Ovary (tissue), 10 donors: ENCODE measurements at places on chromosomes 11 and 22. TPM values are rescaled to one million over a fixed set of nuclear protein-coding genes. Genes with fewer than 3 reads are reported as not detected.
A peak's percentile ranks its signal among the peaks of the same experiment; 100 is the strongest.

DNA sequence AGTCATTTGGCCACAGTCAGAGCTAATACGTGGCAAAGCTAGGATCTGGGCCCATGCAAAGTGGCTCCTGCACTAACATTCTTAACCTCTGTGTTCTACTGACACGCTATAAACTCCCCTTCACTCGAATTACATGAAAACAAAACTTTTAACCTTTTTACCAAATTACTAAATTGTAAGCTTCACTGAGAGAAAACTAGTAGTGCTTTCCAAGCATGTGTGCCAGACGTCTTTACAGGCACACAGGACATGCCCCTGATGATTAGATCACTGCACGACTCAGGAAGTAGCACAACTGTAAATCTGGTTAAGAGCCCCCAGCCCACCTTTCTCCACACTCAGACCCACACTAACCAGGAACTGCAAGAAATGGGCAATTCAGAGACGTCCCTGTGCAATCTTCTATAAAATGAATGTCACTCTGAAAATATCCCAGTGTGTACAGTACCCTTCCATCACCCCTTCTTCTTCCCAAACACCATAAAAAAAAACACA, 16.1 kb downstream of the PHF21A start:
- no peak for DNase-seq

- no peak for DNase-seq
Measured at GRCh38 chr11:111938687-111939160, 1.6 kb downstream of the DIXDC1 start.

DNA sequence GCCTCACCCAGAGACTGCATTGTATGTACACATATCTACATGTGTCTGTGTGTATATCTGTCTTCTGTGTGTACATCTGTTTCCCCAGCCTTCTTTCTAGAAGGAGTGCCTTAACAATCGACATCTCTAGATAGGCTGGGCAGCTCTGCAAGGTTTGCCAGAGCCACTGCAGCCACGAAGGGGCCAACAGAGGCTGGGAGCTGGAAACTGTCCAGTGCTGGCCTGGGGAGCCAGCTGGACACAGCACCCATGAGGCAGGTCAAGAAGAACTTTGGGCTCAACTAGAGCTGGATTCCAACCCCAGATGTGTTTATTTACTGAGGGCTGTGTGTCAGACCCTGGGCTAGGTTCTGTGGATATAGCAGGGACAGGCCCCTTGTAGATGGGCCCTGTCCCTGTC, 3.3 kb downstream of the SGSM1 start:
- DNase-seq, result no peak

DNA sequence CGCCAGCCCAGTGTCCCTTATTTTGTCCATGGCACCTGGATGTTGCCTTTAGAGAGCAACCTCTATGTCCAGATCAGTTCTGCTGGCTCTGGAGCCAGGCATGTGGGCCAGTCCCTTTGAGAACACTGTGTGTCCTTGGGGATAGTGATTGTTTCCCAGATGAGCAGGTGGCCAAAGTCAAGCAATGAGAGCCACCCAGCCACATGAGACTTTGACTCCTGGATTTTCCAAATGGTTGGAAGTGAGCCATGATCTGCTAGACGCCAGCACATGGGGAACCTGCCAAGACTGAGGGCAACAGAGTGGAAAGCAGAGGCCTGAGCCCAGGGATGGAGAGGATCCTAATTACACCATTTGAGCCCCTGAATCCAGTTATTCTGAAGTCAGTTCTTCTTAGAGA, 479.8 kb downstream of the OPCML start:
- DNase-seq, result no peak

DNA sequence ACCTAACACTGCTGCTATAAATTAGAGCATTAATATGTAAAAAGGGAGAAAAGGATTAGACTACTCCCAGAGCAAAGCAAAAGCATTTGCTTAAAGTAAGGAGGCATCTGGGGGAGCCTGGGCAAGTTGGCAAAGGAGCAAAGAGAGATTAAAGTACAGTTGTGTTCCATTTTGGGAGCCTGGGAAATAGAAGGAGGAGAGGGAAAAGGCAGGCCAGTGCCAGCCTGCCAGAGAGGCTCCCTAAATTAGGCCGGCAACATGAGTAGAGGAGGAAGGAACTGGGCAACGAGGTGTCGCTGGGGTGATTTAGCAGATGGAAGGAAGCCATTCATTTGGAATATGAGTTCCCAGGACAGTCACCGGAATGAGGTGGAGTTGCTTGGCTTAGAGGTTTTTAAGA, 186.2 kb upstream of the TBCEL start:
- DNase-seq, result no peak

DNA sequence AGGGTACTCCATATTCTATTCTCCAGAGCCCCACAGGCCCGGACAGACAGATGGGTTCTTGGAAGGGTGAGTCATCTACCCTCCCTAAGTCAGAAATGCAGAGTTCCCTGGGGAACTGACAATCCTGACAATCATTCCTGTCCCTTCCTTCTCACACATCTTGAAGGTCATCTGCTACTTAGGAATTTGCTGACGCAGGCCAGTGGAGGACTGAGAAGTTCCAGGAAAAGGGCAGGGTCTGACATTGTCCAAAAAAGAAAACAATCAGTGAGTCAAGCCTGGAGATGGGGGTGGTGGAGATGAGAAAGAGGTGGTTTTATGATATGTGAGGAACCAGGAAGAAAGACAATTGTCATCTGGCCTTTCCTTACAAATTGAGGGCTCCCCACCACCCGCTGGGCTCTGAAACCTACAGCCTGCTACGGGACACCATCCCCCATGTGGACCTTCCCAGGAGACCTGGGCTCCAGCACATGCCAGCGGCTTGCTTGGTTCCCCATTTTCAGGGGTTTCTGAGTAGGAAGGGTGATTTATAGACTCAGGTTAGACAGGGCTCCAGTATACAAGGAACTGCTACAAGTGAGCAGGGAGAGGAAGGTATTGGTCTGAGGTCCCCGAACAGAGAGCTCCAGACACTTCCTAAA, 12.9 kb downstream of the CD59 start:
- no peak for DNase-seq

GRCh38 chr11:99693941-99694492, 673.3 kb downstream of the CNTN5 start:
- DNase-seq, result no peak

- no peak for DNase-seq
Measured at GRCh38 chr11:116108161-116108560, 603.9 kb upstream of the CADM1 start.

The C11orf16 gene
- not detected for polyA plus RNA-seq

DNA sequence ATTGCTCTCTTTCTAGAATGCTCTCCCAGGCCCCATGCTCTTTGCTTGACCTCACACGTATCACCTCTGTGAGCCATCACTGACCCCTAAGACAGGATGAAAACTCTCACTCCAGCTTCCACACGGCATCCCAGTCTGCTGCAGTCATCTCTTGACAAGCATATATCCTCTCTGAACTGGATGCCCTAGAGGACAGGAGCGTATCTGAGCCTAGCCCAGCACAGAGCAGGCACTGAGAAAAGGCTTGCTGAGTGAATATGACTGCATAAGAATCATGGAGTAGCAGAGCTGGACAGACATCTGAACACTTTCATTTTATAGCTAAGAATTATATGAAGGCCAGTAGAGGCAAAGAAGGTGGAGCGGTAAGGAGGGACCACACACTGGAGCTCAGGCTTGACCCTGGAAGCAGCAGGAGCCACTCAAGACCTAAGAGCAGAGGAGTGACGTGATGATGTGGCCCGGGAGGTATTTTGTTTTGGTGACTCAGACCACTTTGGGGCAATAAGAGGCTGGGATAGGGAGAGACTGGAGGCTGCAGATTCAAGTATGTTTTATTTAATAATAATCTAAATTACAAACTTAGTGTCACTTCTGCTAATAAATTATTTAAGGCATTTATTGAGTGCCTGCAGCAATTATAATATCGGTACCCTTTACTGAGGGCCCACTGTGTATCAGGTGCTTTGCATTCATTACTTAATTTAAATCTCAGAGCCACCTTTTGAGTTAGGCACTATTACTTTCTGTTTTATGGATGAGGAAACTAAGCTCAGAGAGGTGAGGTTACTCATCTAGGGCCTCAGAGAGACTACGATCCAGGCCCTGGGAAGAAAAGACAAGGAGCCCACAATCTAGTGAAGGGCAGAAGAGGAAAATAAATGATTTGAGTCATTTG, 42.6 kb downstream of the MAP6 start:
- DNase-seq, result no peak

The EMSY gene
- polyA plus RNA-seq, result 21.5 TPM

The HEPHL1 gene
- 0.02 TPM for polyA plus RNA-seq

GRCh38 chr11:335779-336658, 15.4 kb upstream of the IFITM3 start:
- peak; percentile 84 for DNase-seq

DNA sequence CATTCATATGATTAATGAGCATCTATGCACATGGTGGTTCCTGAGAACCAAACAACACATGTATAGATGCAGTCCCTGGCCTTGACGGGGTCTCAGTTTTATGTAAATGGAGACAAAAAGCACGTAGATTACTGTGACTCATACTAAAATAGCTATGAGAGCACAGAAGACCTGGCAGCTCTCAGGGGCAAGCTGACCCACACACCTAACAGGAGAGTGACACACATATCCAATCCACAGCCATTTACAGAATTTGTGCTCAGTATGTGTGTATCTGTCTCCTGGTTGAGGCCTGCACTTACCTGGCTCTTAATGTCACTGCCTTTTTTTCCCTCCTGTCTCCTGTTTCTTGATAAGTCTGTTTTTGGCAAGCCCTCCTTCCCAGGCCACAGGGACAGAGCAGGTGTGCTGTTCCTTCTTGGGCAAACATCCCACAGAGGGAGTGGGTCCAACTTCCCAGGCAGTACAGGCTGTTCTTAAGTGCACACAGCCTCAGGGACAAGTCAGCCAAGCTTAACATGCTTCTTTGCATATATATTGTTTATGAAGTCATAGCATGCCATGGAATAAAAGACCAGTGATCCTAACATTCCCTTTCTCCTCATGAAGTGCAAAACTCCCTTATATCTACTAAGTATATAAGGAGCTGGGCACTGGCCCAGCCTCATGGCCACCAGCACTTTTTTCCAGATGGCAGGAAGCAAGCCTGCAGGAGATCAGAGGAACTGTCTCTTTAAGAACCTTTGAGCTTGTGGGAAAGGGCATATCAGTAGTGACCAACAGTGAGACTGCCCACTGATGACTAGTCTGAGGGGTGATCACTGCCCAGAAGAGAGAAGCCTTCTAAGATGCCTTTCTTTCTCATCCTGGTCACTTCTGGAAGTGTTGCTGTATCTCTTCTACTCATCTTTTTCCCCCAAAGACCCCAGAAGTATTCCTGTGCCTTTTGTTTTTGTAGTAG, 124.7 kb upstream of the CCDC90B start:
- no peak for DNase-seq

The CYP2D6 gene
- polyA plus RNA-seq, result 0.30 TPM

DNA sequence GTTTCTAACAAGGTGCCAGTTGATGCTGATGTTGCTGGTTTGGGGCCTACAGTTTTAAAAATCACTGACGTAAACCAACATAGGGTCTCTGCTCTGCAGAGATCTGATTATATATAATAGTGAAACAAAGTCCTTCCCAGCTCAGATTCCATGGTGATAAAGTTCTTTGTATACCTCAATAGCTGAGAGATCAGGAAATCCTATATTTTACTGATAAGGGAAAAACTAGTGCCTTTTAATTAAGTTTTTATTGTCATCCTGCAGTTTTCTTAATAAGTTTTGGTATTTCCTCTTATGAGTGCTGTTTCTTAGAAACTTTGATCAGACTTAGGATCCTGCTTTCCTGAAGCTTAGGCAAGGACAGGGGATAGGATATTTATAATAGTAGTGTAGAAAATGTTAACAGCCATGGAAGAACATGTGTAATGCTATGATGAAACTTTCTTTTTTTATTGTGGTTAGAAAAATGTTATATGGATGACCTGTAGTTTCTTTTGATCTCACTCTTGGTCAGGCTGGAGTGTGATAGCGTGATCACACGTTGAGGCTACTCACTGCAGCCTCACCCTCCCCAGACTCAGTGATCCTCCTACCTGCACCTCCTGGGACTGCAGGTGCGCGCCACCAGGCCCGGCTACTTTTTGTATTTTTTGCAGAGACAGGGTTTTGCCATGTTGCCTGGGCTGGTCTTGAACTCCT, 14.1 kb downstream of the CAPRIN1 start:
- DNase-seq, result no peak

- DNase-seq, result no peak
Measured at GRCh38 chr11:30258679-30259078, 27.9 kb downstream of the FSHB start.

GRCh38 chr22:17965538-17966402, 58.6 kb downstream of the MICAL3 start:
- no peak for DNase-seq

DNA sequence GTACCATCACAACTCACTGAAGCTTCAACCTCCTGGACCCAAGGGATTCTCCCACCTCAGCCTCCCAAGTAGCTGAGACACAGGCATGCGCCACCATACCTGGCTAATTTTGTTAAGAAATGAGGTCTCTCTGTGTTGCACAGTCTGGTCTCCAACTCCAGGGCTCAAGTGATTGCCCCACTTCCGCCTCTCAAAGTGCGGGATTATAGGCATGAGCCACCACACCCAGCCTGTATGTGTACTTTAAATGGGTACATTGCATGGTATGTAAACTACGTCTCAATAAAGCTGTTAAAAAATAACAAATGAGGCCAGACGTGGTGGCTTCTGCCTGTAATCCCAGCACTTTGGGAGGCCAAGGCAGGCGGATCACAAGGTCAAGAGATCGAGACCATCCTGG, 36.2 kb upstream of the DDX6 start:
- no peak for DNase-seq

The PGA4 gene
- polyA plus RNA-seq, result 0.87 TPM

The IFITM1 gene
- 748 TPM for polyA plus RNA-seq

- DNase-seq, result no peak
Measured at GRCh38 chr11:133966921-133967598, 10.3 kb upstream of the IGSF9B start.

The OR5A1 gene
- polyA plus RNA-seq, result not detected

GRCh38 chr22:19824212-19824925, 30.3 kb downstream of the GNB1L start:
- no peak for DNase-seq
